Tibial artery (tissue), 4 donors: ENCODE measurements at places on chromosomes 2 and 18.

GRCh38 chr2:85459771-85460170 lies 41.3 kb downstream of the SH2D6 start:
- DNase-seq = no peak

DNA sequence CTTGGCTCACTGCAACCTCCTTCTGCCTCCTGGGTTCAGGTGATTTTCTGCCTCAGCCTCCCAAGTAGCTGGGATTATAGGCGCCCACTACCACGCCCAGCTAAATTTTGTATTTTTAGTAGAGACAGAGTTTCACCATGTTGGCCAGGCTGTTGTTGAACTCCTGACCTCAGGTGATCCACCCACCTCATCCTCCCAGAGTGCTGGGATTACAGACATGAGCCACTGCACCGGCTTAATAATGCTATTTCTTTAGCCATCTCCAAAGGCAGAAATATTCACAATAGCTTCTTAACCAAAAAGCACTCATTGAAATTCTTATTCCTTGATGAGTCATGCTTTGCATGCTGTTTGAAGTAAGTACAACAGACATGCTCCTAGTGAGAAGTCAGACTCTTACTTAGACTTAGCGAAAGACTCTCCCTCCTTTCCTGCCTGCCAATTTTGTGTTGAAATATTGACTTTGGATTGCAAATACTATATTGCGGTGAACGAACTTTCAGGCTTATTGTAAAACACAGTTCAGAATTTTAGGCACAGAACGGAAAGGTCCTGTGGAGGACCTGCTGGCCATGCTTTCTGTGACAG lies 4.4 kb downstream of the ACTR3 start:
- DNase-seq = no peak

- no peak for DNase-seq
These were observed 110.3 kb downstream of the NBAS start for GRCh38 chr2:15450808-15451207.

- DNase-seq = no peak
These were observed 249.3 kb upstream of the GULP1 start for GRCh38 chr2:188042412-188042811.
